ENCODE measurements at places on chromosomes 7 and 10. TPM values are rescaled to one million over a fixed set of nuclear protein-coding genes. Genes with fewer than 3 reads are reported as not detected.

AKR1C4 gene
- not detected for total RNA-seq

FFAR4 gene
- total RNA-seq, result 0.16 TPM

FZD1 gene
- total RNA-seq, result 49.2 TPM

RAB19 gene
- total RNA-seq, result not detected

WNT2 gene
- total RNA-seq, result 0.45 TPM

ZNF804B gene
- total RNA-seq, result not detected

NPTX2 gene
- 11.5 TPM for total RNA-seq

WNT16 gene
- total RNA-seq, result not detected

AKR1B1 gene
- 69.3 TPM for total RNA-seq

GRCh38 chr10:3636356-3637181, 148.4 kb downstream of the KLF6 start:
- DNase-seq, result no peak

- DNase-seq, result no peak
These were observed 29.1 kb downstream of the TMEM130 start for GRCh38 chr7:98840722-98841121.

- no peak for DNase-seq
These were observed 119.3 kb upstream of the CHST15 start for GRCh38 chr10:124212702-124213101.

DNA sequence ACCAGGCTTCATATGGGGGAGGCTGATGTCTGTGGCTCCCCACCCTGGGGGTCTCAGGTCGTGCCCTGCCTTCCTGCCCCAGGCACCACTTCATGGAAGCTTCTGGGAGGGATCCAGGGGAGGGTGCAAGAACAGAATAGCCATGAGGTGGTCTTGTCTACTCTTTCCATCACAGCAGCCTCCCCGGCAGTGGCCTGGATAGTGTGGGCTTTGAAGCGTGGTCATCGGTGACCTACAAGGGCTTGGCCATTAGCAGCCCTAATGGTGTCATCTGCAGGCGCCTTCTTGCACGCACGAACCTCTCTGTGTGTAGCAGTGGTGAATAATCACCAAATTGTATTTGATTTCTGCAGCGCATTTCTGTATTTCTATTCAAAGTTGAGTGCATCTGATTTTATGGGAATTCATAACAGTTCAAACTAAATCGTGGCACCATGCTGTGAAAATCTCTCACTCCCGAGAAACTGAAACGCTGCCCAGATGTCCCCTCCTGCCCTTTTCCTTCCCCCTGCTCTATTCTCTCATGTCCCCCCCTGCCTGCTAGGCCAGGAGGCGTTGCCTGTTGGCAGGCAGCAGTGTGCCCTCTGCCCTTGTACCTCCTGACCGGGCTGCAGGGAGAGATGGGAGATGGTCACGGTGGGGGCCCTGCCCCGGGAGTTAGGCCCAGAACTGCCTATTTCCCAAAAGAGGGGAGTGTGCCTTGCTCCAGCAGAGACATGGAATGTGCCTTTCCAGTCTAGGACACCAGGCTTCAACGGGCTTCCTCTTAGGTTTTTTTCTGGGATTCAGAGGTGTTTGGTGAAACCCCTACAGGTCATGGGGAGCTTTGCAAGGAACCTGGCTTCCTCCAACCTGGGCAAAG, 34.8 kb downstream of the CDH23 start:
- DNase-seq, result no peak

DNA sequence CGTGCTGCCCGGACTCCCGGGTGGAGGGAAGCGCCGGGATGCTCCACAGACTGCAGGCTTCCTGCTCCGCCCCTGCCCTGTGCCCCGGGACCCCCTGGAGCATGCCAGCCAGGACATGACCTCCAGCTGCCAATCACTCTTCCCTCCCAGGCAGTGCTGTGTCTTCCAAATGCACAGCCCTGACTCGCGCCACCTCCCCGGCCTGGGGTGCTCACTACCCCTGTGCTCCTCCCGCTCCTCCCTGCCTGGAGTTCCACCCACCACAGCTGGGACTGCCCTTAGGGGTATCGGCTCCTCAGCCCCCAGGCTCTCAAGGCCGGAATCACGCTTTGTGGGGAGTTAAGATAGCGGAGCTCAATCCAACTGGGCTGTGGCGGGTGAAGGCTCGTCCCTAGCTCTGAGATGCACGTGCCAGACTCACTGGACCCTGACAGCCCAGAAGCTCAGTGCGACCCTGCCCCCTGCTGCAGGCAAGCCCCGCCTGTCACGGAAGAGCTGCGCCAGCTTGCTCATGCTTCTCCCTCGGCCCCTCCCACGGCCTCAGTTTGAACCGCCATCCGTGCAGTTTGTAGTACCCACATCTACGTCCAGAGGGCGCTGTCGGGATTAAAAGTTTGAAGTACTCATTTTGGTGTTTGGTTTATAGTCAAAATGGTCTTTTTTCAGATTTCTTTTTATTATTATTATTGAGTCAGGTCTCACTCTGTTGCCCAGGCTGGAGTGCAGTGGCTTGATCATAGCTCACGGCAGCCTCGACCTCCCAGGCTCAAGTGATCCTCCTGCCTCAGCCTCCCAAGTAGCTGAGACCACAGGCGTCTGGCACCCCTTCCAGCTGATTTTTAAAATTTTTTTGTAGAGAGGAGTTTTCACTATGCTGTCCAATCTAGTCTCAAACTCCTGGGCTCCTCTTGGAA, 142.5 kb upstream of the TCERG1L start:
- DNase-seq, result peak; percentile 71

DNA sequence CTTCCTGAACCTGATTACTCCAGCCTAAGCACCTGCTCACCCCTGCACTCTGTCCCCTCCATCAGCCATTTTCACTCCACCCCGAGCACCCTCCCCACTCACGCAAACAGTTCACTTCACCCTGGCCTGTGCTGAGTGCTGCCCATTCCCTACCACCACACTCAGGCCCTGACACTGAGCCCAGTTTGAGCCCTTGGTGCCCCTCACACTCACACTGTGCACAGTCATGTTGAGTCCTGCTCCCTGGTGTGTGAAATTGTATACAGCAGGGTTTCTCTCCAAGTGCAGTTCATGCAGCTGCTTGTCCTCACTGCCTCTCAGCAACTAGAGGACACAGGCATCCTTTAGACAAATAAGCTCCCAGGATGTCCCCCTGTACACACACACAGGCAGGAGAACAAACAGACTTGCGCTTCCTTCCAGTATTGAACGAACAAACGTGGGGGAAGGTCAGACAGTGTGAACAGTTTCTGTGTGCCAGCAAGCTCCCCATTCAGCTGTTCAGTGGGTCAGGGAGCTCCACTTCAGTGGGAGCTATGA, 6.8 kb downstream of the MYO1G start:
- peak; percentile 44 for DNase-seq

GRCh38 chr10:10662716-10663408, 354.8 kb upstream of the CELF2 start:
- no peak for DNase-seq

GRCh38 chr7:8017423-8017822, 48.8 kb downstream of the GLCCI1 start:
- DNase-seq, result no peak

- no peak for DNase-seq
These were observed 33.9 kb upstream of the LRRN3 start for GRCh38 chr7:111057066-111057465.

DNA sequence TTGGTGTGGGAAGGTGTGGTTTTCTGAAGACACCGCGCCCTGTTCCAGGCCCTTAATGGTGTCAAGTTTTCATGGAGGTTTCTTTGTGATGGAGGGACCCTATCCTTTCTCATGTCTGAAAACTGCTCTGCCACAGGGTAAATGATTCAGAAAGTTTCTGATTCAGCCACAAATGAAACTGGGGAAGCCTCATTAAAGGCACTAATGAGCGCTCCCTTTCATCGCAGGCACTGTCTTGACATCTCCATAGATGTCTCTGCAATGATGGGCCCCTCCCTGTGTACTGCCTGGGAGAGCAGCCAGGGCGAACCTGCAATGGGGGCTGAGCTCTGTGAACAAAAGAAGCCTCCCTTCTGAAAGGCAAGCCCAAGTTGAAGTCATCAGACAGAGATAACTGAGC, 355.3 kb downstream of the PRPF18 start:
- no peak for DNase-seq

DNA sequence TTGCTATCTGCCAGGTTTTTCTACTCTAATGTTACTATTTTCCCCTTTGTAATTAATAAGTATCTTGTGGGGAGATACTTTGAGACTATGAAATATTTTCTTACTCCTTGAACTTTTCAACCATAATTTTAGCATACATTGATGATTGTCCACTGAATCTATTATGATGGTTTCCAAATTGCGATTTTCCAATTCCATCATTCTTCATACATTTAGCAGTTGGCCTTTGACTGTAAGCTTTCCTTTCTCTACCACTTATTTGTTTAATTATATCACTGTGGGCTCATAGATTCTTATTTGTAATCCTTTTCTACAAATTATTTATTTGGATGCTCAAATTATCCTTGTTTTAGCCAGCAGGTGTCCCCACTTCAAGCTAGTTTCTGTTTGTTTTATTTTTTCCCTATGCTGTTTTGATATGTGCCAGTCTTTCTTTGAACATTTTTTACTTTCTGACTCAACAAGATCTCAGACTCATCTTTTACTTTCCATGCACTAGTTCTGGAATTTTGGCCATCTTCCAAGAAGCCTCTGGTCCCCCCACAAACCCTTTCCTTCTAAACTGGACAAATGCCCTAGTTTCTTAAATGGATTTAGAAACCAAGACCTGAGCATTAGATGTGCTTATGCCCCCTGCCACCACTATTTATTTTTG, 11.4 kb upstream of the MRPS16 start:
- no peak for DNase-seq

- peak; percentile 86 for DNase-seq
These were observed 2.5 kb downstream of the LRCH4 start for GRCh38 chr7:100583132-100584053.

- DNase-seq, result no peak
These were observed 4.0 kb upstream of the NKX2-3 start for GRCh38 chr10:99528494-99529441.

DNA sequence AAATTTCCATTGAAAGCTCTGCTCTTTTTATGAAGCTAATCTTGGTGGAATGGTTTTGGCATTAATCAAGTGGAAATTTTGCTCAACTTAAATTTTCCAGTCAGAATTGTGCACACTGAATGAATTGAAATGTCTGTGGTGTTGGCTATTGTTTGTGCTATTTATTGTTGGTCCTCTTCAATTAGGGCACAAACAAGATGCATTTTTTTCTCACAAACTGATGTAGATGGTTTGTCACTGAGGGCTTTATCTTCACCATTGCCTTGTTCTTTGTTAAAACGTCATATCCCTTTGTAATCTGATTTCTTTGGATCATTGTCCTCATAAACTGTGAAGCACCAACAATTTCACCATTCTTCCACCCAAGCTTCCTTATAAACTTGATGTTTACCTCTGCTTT, 152.1 kb upstream of the RHOBTB1 start:
- no peak for DNase-seq

DNA sequence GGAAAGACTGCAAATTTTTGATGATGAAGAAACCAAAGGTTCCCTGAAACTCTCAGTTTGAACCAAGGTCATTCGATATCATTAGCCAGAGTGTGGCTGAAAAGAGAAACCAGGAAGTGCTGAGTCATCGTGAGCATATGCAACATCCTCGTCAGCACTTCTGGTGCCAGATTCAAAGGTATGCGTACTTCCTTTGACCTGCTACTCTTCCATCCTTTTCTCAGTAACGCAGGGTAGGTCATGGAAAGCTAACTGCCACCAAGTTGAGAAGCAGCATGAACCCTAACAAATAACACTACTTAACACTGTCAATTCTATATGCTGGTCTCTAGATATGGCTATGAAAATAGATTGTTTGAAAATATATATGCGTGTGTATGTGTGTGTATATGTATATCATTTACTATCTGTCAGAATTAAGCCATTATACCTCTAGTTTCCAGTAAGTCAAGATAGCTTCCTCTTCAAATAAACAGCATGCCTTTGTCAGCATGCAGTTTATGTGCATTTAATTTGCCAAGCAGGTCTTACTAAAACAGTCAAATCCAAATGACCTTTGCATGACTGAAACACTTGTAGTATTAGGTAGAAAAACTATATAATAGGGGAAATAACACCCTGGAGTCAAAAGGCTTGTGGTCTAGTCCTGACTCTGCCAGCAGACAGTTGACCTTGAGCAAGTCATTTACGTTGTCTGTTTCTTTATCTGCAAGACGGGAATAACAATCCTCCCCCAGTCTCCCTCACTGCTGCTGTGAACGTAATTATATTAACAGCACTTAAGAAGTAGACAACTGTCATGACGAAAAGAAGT, 26.4 kb downstream of the CDK6 start:
- peak; percentile 58 for DNase-seq

DNA sequence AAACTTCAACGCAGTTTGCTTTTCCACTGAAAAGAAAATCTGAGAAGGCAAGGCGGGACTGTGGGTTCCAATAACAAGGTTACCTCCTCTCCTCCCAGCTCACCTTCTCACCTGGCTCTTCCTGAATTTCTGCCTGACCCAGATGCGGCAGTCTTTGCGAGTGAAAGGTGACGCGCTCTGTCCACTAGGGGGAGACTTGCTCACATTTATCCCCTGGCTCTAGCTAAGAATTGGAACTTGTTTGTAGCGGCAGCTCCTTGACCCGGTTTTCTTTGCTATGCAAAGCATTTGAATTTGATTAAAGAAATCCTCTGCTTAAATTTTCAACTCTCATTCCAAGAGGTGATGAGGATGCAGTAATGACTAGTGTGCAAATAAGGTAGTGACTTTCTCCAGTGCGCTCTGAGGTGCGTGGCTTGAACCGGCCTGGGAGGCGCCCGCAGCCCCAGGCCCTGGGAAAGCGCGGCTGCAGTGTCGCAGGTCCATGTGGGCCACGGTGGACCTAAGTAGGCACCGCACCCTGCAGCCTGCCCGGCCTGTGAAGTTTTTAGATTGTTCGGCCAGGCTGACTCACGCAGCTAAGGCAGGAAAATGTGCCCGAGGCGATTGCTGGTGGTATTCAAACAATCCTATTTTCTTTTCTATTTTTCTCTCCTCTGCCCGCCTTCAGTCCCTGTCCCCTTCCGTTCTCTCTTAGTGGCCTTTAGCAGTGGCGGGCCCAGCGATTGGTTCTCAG, 336.9 kb upstream of the NPSR1 start:
- DNase-seq, result peak; percentile 50

DNA sequence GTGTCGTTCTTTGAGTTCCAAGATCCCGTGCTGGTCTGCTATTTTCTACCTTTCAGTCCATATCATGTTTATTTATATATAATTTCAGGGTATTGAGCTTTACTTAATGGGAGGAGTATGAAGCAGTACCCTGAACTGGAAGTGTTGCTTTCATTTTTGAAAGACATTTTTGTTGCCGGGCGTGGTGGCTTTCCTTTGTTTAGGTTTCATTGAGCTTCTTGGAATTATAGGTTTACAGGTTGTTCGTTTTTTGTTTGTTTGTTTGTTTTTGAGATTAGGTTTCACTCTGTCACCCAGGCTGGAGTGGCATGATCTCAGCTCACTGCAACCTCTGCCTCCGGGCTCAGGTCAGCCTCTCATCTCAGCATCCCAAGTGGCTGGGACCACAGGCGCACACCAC, 7.4 kb downstream of the ZNF487 start:
- no peak for DNase-seq

All from aorta (tissue), 5 donors.